Hematopoietic multipotent progenitor cell treated with erythropoietin and hydrocortisone succinate and interleukin-3 and kit ligand, for 6 days (in vitro differentiated cells): ENCODE measurements at places on chromosomes 7 and 10.

- no peak for DNase-seq
Observed at GRCh38 chr7:123901101-123901500, 23.9 kb upstream of the SPAM1 start.

DNA sequence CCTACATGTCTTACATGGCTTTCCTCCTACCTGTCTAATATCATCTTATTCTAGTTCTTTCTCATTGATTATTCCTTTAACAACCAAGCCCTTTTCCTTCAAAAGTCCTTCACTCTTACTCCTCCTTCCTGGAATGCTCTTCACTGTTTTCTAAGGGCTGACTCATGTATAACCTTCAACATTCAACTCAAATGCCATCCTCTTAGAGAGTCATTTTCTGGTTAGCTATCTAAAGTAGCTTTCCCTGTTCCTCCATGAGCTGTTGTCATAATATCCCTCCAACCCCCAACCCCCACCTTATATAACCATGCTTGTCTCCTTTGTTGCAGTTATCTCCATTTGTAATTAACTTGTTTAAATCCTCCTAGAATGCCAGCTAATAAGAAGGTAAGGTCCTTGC lies 286.8 kb downstream of the ADK start:
- no peak for DNase-seq

DNA sequence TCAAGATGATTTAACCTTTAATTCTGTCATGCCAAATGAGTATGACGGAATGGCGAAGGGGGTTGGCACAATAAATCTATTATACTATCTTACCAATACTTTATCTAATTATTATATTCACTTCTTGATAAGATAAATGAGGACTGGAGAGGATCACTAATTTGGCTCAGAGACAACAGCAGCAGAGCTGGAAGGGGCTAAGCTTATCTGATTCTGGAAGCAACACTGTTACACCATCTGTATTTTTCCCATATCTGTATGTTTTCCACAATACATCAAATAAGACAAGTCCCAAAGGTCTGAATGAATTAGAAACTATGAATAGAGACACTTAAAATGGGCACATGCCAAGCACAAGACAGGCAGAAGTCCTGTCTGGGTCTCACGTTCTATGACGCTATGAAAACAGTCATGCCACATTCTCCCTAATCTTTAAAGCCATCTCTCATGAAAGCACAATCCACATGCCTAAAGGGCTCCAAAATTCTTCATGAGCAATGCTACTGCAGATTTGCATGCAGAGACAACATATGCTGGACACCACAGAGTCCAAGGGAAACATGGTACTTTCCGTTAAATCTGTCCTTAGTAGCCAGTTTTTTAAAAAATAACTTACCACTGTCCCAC lies 88.3 kb downstream of the SLC25A13 start:
- DNase-seq: no peak

DNA sequence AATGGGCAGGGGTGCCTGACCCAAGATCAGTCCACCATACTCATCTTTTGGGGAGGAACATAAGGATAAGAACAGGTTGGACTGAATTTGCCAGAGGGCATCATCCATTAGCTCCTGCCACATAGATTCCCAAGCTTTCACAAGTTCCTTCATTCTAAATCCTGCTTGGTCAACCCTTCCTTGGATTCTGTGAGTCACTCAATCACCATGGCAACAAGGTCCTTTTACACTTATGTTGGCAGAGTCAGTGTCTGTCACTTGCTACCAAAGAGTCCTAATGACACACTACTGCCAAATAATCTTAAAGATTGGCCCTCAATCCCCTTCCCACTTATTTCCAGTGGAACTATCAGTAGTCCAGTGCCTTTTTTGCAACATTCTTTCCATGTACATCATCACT lies 5.0 kb upstream of the LGI1 start:
- no peak for DNase-seq

DNA sequence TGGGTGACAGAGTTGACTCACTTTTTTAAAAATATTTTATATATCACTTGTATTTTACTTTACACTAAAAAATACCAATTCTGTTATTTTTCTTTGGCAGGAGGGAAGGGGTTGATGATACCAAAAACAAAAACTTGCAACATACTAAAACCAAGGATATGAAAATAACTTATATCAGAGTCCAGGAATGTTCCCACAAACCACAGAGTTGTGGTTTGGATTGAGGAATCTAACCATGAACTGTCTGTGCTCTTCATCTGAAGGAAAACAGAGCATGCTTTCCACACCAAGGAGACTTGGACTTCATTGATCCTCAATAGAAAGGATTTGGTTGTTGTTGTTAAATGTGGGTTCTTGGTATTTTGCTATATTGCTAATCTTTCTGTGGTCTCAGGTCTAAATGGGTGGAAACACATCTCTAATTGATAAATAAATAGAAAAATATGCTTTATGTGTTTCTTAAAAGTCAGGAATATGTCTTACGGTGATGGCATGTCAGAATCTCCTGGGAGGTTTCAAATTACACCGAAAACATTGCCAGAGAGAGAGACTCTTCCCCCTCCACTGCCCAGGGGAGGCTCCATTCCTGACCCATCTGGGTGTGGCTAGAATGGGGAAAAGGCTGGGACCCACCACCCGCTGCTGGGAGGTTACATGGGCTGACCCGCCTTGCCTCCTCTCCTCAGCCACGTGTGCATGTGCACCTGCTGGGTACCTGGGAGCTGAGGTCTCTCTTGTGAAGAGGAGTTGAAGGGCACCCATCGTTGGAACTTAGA lies 46.9 kb upstream of the STK17A start:
- DNase-seq: no peak

DNA sequence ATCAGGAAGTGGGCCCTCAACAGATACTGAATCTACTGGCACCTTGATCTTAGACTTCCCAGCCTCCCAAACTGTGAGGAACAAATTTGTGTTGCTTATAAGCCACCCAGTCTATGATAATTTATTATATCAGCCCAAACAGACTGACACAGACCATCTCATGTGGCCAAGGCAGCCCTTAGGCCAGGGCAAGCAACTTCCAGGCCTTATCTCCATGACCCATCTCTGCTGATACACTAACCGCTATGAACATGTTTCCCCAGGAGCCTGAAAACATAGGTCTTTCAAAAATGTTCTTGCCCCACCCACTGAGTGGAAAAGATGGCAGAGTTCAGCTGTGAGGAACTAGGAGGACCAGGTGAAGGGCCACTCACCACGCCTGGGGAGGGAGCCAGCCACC lies 3.2 kb upstream of the BLOC1S2 start:
- DNase-seq: peak; percentile 71
